ENCODE measurements at places on chromosomes 7 and 10.

DNA sequence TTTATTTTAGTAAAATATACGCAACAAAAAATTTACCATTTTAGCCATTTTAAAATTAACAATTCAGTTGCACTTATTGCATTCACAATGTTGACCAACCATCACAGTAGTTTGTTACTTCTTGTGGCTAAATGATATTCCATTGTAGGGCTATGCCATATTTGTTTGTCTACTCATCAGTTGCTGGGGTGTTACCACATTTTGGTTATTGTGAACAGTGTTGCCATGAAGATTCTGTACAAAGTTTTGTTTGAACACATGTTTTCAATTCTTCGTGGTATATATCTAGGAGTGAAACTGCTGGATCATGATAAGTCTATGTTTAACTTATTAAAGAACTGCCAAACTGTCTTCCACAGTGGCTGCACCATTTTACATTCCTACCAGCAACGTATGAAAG, 46.3 kb upstream of the ZNF365 start:
- DNase-seq, result no peak

GRCh38 chr10:775245-776075, 86.0 kb upstream of the DIP2C start:
- DNase-seq, result no peak

- DNase-seq, result no peak
Observed at GRCh38 chr7:123751821-123752220, 3.0 kb upstream of the WASL start.

- DNase-seq, result no peak
Observed at GRCh38 chr7:80900583-80901576, 18.0 kb downstream of the SEMA3C start.

DNA sequence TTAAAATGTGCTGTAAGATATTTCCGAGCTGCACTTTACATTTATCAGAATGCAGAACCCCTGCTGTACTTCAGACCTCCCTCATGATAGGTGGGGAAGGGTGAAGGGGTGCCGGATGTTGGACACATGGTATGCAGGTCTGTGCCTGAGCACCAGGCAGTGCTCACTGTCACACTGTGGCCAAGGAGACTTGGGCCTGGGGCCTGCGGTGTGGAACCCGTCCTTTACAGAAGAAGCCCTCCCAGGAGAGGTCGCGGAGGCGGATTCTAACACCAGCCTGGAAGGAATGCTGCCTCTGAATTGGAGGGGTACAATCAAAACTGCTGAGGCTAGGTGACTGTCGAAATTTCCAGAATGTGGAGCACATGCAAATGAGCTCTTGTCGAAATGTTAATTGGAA, 34.5 kb downstream of the DNAJB6 start:
- no peak for DNase-seq

GRCh38 chr10:34237898-34238455, 577.1 kb downstream of the PARD3 start:
- DNase-seq, result no peak

DNA sequence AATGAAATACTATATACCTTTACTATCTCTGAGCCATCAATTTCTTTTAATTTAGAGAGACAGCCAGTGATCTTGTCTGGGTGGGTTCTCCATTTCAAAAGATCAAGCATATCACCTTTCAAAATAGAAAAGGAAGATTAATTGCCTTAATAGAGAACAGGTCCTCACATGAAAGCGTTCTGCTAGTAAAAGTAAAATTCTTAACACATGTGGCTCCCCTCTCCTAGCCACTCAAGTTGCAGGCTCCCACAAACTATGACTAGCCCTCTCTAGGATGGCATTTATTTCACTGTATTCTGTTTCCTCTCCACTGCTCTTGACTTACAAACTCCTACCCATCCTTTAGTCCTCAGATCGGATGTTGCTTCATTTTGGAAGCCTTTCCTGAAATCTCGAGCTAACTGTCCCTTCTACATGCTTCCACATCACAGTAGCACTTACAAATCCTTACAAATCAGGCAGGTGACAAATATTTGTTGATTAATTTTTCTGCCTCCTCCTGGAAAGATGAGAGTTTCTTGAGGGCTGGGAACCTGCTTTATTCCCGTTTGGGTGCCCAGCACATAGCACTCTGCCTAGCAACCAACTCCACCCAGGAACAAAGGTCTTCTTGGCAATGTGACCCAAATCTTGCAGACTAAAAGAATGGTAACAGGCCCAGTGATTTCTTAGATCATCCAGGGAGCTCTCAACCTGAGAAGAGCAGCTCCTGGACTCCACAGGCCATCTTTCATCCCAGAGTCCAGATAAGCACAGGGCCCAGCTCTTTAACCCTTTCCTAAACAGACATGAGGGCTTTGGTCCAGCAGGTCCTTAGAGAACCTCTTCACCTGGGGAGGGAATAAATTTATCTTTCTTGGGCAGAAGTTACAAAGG, 310.4 kb upstream of the IMMP2L start:
- DNase-seq, result no peak

DNA sequence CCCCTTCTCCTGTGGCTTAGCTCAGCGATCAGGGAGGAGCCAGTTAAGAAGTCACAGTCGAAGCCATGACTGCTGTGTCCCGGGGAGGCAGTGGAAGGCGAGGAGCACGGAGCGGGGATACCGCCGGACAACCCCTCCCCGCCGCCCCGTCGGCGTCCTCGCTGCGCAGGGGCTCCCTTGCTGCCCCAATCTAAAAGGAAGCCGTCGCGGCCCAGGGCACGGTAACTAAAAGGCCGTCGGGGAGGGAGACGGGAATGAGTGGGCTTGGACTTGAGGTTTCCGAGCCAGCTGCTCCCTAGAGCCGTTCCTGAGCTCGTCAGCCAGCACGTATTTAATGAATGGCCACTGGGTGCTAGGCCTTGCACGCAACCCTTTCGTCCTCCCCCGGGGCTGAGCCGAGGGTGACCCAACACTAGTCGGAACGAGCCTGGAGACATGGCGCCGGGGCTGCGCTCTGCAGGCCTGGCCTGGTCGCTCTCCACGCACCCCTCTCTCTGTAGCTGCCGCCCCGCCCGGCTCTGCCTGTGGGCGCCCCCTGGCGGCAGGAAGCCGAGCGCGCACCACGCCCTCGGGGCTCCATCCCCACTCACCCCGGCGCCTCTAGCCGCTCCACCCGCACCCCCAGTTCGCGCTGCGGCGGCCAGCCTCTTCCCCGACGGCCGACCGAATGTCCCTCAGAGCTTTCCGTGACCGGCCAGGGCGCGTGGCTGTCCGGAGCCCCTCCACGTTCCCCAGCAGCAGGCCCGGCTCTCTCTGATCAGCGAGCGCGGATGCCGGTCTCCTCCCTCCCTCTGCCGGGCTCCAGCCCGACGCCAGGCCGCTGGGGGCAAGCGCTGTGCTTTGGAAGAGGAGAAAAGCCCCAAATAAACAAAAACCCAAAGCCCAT, 29.3 kb upstream of the KCNK18 start:
- peak; percentile 67 for DNase-seq

Measured in BE2C (cell line).